Osteoblast (primary cell): ENCODE measurements at places on chromosomes 2 and 18. TPM values are rescaled to one million over a fixed set of nuclear protein-coding genes. Genes with fewer than 3 reads are reported as not detected.

- DNase-seq = no peak
- H3K27me3 ChIP-seq = peaks cover 17% of the 10 kb centered on the region
These were observed 11.4 kb downstream of the CRYGD start for GRCh38 chr2:208112969-208113368.

MAP3K19 gene
- not detected in 2 replicates for total RNA-seq

DNA sequence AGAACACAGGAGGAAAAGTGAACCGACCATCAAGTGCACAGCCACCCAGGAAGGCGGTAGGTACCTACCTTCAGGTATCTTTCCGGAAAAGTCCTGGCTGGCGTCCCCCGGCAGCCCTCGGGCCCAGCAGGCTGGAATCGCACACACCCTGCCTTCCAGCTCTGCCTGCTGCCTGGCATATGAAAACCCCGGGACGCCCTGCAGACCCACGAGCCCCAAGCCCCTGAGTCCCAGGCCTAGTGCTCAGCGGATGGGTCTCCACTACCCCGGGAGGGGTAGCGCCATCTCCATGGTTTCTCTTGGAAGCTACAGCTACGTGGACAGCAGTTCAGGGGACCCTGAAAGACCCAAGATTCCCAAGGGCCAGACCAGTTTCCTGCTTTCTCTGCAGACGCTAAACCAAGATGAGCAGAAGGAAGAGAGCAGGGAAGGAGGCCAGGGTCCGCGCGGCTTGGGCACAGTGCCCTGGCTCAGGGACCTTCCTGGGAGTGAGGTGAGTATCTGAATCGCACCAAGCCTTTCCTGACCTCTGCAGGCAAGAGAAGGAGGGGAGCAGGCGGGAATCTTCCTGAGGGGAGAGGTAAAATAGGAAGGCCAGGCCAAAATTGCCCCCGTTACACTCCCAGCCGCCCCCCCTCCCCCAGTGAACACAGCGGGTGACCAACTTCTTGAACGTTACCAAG, 80.4 kb downstream of the ARHGEF4 start:
- H3K36me3 ChIP-seq = no peaks in the 10 kb centered on the region
- no peak overlapping the region for H3K4me3 ChIP-seq
- peaks cover 7% of the 10 kb centered on the region for H3K27me3 ChIP-seq

GLI2 gene
- total RNA-seq = 3.8 and 10.1 TPM in 2 replicates

SULT1C4 gene
- not detected in 2 replicates for total RNA-seq

GRCh38 chr2:239247401-239248245, 153.2 kb downstream of the HDAC4 start:
- H3K27me3 ChIP-seq = no peaks in the 10 kb centered on the region
- no peak for DNase-seq
- no peak overlapping the region for H3K27ac ChIP-seq

DNA sequence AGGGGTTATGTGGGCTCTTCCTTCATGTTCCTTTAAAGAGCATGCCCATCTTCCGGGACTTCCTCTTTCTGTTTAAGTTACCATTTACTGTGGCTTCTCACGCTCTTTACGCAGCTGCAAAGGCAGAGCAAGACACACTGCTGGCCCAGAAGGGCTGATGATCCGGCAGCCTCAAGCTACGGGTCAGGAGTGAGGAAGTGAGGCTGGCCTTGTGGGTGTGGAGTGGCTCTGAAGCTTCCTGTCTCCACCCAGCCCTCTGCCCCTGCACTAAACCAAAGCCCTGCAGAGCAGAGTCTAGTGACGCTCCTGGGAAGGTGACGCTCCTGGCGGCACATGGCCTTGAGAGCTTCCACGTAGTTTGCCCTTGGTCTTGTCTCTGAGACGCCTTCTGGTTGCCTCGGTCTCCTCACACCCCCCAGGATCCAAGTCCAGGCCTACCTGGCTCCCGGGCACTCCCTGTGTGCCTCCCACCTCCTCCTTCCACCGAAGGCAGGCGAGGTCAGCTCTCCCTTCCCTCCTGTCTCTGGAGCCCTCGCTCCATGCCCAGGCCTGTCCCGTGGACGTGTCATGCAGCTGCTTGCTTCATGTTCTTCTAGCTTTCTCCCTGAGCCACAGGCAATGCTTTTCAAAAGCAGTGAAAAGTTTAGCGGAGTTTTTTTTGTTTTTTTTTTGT, 50.3 kb downstream of the ARL4C start:
- no peaks in the 10 kb centered on the region for H3K27me3 ChIP-seq
- peaks cover 33% of the 10 kb centered on the region for H3K4me1 ChIP-seq
- DNase-seq = no peak

DNA sequence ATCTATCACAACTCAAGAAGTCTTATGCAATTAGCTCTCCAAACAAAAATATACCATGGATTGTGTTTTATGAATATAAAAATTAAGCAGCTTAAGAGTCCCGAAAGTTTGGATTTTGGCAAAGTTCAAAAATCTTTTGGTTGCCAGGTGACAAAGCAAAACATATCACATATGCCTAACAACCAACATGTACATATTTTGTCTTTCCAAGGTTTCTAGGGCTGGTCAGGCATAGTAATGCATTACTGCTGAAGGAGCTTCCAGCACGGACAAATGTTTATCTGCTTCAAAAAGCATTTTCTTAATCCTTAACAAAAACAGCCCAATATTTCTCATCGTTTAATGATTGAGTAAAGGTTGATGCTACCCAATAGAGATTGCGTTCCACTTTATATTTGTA, 1327.1 kb upstream of the ZEB2 start:
- H3K27me3 ChIP-seq = no peaks in the 10 kb centered on the region
- no peak for DNase-seq
- H3K27ac ChIP-seq = no peak overlapping the region
- H3K36me3 ChIP-seq = no peaks in the 10 kb centered on the region
- no peak overlapping the region for H3K4me3 ChIP-seq

DNA sequence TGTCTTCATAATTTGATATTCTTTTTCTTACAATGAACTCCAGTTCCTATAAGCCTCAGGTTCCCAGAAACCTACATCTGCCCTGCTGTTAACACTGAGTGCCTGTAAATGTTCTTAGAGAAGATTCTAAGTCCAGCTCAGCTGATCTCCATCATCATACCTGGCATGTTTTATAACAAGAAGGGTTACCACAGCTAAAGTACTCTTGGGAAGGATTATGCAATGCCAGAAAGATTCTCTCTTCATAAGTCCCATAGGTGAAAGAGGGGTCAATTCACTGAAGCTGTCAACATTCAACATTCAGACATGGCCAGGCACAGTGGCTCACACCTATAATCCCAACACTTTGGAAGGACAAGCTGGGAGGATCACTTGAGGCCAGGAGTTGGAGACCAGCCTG, 31.3 kb upstream of the PTPN4 start:
- peaks cover 11% of the 10 kb centered on the region for H3K27me3 ChIP-seq
- H3K27ac ChIP-seq = no peak overlapping the region
- DNase-seq = no peak
- no peak overlapping the region for H3K4me3 ChIP-seq
- H3K4me1 ChIP-seq = no peaks in the 10 kb centered on the region

CAPN14 gene
- total RNA-seq = under 0.01 TPM in 2 replicates

DNA sequence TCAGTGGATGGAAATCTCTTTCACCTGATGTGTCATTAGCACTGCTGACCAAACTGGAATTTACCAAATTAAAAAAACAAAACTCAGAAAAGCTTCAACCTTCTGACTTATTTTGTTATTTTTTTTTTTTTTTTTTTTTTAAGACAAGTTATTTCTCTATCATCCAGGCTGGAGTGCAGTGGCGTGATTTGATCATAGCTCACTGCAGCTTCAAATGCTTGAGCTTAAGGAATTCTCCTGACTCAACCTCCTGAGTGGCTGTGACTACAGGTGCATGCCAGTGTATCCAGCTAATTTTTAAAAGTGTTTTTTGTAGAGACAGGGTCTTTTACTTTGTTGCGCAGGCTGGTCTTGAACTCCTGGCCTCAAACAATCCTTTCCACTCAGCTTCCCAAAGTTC, 155.6 kb downstream of the LRRTM1 start:
- DNase-seq = no peak
- no peak overlapping the region for H3K4me3 ChIP-seq
- no peaks in the 10 kb centered on the region for H3K36me3 ChIP-seq
- H3K4me1 ChIP-seq = no peaks in the 10 kb centered on the region
- H3K27me3 ChIP-seq = no peaks in the 10 kb centered on the region
- no peak overlapping the region for H3K27ac ChIP-seq

DNA sequence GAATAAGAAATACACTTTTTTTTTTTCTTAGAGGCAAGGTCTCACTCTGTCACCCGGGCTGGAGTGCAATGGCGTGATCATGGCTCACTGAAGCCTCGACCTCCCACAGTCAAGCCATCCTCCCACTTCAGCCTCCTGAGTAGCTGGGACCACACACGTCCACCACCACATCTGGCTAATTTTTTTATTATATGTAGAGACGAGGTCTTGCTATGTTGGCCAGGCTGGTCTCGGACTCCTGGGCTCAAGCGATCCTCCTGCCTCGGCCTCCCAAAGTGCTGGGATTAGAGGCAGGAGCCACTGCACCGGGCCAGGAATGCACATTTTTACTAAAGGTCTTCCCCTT, 2.4 kb downstream of the TGOLN2 start:
- no peaks in the 10 kb centered on the region for H3K27me3 ChIP-seq
- no peak overlapping the region for H3K27ac ChIP-seq
- DNase-seq = no peak
- H3K4me3 ChIP-seq = peak overlapping the region; percentile 90
- peaks cover 50% of the 10 kb centered on the region for H3K36me3 ChIP-seq
